HCT116 (cell line): ENCODE measurements at places on chromosomes 1 and 21. TPM values are rescaled to one million over a fixed set of nuclear protein-coding genes. Genes with fewer than 3 reads are reported as not detected.

Gene CRYAA
- not detected for total RNA-seq

Gene RUNX3
- 22.6 TPM for total RNA-seq

Gene MYOM3
- total RNA-seq = 7.9 TPM

Gene KRTAP12-2
- total RNA-seq = not detected

Gene TNFSF4
- total RNA-seq = 0.89 TPM

Gene C1orf226
- 7.7 TPM for total RNA-seq

Gene SPRR1B
- total RNA-seq = 0.66 TPM

Gene OR6Y1
- total RNA-seq = not detected

Gene ANGPTL1
- total RNA-seq = 0.34 TPM

Gene ESRRG
- not detected for total RNA-seq

Gene CGN
- total RNA-seq = 19.7 TPM

Gene CHIA
- total RNA-seq = not detected

Gene BEST4
- total RNA-seq = 0.52 TPM

Gene FMN2
- not detected for total RNA-seq

Gene AMY1B
- not detected for total RNA-seq

Gene TTC22
- 1.8 TPM for total RNA-seq

Gene S100A2
- 24.8 TPM for total RNA-seq

Gene HMCN1
- 0.59 TPM for total RNA-seq

Gene KIFAP3
- 10.8 TPM for total RNA-seq

Gene TMPRSS3
- total RNA-seq = not detected

Gene IER5
- 30.5 TPM for total RNA-seq

Gene FNDC5
- total RNA-seq = not detected

Gene TRMT13
- total RNA-seq = 13.2 TPM

Gene AMY1A
- total RNA-seq = not detected

Gene BACH1
- total RNA-seq = 28.4 TPM
